Foreskin fibroblast (primary cell): ENCODE measurements at places on chromosomes 11 and 22.

GRCh38 chr11:119108146-119108856 is 1.2 kb downstream of the C2CD2L start:
- peak; percentile 45 for DNase-seq

- DNase-seq: no peak
These were observed 45.1 kb downstream of the TSPAN18 start for GRCh38 chr11:44771841-44772240.

GRCh38 chr11:76723142-76723541 is 52.6 kb upstream of the LRRC32 start:
- no peak for DNase-seq

DNA sequence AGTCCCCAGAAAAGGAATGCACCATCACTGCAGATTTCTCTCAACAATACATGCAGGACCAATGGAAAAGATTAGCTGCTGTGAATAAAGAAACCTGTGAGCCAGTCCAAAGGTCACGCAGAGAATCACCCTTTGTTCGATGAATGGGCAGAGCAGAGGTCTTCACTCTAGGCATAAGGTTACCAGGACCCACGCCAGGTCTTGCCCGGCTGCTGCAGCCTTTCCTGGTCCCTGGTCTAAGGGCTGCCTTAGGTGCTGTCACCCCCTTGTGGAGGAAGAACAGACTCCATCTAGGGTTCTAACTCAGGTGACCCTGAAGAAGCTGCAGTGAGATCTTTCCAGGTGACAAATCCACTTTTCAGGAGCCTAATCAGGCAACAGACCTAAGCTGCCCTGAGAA is 29.0 kb upstream of the NAP1L4 start:
- peak; percentile 51 for DNase-seq

DNA sequence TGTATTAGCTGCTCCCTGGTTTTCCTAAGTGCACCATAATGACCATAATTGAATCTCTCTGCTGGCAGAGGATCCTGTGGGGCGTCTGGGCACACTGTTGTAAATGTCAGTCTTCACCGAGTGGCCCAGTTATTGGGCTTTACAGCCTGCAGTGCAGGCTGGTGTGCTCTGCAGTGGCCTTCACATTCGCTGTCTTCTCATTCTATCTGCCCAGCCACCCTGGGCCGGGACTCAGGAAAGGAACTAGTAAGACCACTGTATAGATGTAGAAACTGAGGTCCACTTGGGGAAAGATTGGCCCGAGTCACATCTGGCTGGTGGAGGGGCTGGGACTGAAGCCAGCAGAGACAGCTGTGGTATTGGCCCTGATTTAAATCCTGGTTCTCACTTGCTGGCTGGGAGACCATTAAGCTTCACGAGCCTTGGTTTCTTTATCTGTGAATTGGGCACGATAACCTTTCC is 49.3 kb downstream of the TSPAN18 start:
- no peak for DNase-seq

DNA sequence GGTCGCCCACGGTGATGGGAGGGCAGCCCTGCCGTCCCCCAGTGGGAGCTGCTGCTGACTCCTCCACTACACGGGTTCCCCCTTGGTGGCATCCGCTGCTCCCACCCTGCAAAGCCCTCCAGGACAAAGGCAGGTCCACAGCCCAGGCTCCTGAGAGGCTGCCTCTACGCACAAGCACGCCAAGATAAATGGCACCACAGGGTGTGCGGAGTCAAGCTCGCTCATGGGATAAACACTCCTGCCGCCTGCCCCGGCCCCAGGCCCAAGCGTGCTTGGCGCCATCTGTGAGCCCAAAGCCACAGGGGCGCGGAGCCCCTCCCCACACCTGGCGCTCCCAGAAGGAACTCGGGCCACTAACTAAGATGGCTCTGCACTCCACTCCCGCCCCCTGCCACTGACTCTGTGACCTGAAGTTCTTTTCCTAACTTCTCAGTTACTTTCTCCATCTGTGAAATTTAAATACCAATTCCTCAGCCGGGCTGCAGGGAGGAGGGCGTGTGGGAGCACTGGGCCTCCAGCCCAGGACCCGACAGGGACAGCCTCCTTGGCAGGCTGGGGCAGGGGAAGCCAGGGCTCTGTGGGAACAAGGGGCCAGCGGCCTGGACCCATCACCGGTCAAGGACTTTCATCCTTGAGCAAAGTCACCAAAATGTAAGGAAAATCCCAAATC is 14.9 kb downstream of the EHD1 start:
- DNase-seq: no peak
